ENCODE measurements at places on chromosomes 16 and 17.
A peak's percentile ranks its signal among the peaks of the same experiment; 100 is the strongest.

DNA sequence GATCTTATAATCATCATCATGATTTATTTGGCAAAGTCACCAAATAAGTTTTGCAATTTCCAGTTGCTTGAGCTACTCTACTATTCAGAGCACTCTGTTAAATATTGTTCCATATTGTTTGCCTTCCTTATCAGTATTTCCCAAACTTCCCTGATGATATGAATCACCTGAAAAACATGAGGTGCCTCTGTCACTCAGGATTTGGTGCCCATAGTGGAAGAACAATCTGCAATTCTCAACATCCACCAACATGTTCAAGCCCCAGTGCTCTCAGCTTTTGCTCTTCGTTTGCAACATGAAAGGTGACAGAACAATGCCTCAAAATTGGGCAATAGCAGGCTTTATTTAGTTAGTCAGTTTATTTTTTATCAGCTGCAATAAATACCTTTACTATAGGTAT lies 28.6 kb upstream of the WSB1 start:
- DNase-seq: no peak

GRCh38 chr16:50124769-50125168 lies 28.3 kb upstream of the TENT4B start:
- DNase-seq: no peak

GRCh38 chr17:80941171-80941570 lies 50.5 kb upstream of the CHMP6 start:
- no peak for DNase-seq

DNA sequence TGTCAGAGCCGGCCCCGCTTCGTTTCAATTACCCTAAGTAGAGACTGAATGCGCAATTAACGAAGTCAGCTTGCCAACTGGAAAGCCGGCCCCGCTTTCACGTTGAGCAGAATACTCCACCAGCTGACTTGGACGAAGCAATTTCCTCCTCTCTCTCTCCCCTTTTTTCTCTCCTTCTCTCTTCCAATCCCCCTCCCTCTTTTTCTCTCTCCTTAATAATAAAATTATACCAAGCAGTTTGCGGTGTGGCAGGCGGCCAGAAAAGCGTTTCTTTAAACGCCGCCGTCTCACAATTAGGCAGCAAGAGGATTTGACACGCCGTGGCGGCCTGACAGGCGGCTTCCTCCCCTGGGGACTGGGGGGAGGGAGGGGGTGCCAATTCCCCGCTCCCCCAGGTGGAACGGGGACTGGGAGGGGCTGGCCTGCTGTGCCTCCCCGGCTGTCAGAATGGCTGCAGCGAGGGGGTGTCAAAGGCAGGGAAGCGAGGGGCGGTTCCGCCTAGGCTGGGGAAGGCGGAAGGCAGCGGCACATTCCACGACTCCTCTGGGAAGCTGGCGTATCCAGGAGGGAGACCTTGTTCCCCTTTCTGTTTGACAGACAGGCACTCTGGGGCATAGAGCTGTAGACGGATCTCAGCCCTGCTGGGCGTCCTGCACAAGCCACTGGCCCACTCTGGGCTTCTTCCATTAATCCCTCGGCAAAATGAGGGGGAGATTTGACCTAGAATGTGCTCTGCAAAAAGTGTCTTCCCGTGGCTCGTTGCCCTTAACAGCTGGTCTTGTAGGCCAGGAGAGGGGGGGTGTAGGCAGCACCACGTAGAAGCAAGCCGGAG lies 52.7 kb downstream of the SREBF1 start:
- no peak for DNase-seq

DNA sequence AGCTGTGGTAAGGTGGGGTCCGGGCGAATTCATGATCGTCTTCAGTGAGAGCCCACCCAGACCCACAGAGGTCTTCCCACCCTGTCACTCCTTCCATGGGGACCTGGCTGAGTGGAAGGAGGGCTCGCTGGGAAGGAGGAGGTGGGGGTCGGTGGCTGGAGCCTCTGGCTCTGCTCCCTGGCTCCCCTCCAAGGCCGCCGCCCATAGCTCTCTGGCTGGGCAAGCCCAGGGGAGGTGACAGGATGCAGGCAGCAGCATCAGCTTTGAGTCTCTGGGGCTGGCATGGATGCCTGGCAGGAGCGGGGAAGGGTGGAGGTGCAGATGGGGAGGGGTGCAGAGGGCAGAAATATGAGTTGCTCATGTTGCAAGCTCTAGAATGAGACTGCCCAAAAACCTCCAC lies 147.0 kb downstream of the ENGASE start:
- no peak for DNase-seq

- no peak for DNase-seq
Observed at GRCh38 chr17:8210761-8211458, 535 bp upstream of the AURKB start.

DNA sequence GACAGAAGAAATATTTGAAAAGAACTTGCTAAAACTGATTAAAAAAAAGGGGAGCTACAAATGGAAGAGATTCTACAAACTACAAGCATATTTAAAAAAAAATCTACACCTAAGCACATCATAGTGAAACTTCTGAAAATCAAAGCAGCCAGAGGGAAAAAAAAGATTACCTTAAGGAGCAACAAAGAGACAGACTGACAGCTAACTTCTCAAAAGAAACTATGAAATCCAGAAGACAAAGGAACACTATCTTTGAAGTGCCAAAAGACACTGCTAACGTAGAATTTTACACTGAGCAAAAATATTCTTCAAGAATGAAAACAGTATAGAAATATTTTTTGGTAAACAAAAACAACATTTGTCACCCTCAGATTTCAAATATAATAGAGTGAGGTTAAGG lies 151.2 kb downstream of the MYO1D start:
- DNase-seq: no peak

- no peak for DNase-seq
Observed at GRCh38 chr17:3974138-3974687, 10.0 kb upstream of the ATP2A3 start.

DNA sequence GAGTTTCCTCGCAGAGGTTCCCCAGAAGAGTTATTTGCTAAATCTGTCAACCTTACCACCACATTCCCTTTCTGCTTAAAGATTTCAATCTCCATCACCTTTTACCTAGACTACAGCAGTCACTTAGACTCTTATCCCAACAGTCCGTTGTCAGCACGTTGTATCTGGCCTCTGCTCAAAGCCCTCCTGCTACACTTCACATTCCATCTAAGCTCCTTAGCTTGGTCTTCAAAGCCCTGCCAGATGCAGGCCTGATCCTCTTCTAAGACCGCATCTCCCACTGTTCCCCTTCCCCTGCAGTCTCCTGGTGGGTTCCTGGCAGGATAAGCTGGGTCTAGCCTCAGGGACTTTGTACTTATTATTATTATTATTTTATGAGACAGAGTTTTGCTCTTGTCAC lies 10.3 kb upstream of the SRCAP start:
- DNase-seq: no peak

DNA sequence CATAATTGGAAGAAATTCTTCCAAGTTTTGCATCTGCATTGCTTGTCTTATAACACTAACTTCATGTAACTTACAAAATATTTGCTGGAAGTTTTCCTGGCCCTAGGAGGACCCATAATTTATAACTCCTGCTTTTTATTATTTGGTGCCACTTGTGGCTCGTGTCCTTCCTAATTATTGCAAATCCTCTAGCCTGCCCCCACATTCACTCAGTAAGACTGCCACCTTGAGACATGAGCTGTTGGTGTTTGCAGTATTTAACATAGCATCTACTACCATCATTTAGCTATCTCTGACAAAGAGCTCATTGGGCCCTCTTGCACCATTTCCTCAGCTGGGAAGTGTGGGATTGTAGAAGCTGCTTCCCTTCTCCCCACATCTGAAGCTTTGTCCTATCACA lies 49.5 kb downstream of the FTO start:
- no peak for DNase-seq

GRCh38 chr16:17309510-17309909 lies 161.2 kb downstream of the XYLT1 start:
- DNase-seq: no peak

DNA sequence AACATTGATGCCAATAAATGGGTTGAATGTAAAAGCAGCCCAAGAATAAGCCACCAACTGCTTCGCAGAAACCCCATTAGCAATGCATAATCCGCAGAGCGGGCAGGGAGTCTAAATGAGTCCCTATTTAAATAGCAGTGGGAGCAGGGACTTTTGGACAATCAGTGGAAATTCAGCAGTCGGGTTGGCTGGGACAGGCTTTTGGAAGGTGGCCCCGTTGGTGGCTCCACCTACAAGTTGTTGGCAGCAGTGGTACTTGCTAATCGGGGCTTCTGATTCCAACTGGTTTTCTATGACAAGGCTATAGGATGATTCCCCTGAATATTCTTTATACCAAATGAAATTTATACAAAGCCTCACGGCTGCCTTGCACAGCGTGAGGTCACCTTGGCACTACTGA lies 86.3 kb downstream of the WDR59 start:
- no peak for DNase-seq

DNA sequence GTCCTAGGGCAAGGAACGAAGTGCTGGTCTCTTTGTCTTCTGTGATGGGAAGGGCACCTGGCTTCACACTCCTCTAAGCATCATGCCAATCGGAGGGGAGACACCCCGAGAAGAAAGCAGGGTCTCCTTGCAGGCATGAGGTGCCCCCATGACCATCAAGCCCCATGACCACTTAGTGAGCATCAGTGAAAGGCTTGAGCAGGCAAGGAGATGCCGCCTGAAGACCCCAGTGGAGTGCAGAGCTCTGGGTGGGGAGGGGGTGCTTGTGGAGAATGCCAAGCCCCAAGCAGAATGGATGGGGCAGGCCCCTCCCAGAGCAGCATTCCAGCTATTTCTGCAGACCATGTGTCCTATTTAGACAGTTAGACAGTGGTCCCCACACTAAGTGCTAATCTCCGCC lies 232.7 kb upstream of the TNRC6C start:
- DNase-seq: no peak

- no peak for DNase-seq
Observed at GRCh38 chr17:80453998-80454556, 22.3 kb downstream of the NPTX1 start.

GRCh38 chr16:48393485-48394354 lies 8.5 kb upstream of the SIAH1 start:
- peak; percentile 49 for DNase-seq

DNA sequence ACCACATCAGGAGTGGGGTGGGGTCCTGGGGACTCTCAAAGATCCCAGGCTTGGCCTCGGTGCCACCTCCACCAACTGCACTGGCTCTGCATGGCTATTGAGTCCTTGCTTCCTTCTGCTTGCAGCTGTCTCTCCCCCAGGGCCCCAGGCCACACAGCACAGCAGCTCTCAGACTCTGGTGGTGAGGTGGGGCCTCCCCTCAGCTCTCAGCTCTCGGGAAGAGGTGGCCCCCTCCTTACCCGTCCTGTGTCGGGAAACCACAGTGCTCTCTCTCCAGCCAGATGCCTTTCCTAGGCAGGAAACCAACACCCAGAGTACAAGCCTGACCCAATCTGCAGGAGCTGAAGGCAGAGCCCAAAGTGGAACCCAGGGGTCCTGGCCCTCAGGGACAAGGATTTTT lies 18.5 kb downstream of the SRCIN1 start:
- no peak for DNase-seq

- DNase-seq: no peak
Observed at GRCh38 chr17:13384626-13385025, 217.1 kb downstream of the HS3ST3A1 start.

- no peak for DNase-seq
Observed at GRCh38 chr17:78724999-78725398, 57.1 kb downstream of the CYTH1 start.

DNA sequence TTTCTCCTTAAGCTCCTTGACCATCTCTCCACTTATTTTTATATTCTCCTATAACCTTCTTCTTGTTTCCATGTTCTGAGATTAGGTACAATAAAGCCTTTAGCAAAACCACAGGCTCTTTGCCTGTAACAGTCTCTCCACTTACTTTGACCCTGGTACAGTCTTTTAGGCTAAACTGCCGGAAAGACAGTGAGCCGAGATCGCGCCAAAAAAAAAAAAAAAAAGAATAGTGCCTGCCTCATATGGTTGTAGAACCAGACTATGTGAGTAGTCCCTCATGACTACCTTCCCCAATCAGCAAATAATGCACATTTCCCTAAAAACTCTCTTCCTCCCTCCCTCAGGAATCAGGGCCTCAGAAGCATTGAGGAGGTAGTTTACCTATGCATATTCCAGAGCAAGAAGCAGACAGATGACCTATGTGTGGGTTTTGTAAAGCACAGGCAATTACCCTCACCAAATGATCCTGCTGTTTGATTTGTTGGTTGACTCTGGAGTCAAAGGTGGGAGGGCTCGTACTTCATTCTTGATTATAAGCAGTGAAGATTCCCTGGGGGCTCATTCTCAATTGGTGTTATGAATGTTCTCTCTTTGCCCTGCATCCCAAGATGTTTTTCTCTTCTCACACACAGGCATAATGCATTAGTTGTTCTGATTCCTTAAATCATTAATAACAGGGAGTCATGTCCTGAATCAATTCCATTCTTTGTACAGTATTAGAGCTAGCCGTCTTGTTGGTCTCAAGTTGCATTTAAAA lies 8.9 kb upstream of the NME1 start:
- no peak for DNase-seq

- no peak for DNase-seq
Observed at GRCh38 chr17:75081611-75082540, 5.9 kb upstream of the SLC16A5 start.

DNA sequence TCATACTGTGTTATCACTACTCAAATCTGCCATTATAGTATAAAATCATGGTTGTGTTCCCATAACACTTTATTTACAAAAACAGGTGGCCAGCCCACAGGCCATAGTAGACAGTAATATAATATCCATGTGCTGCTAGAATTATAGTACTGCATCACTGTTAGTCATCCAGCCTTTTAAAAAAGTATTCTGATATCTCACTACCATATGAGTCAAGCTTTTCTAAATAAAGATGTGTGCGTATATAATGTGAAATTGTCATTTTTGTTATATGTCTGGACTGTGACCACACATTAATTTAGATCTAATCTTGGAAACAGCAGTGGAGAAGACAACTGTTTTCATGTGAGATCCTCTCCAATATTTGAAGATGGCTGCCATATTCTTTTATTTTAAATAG lies 1049.1 kb upstream of the GOT2 start:
- DNase-seq: no peak

DNA sequence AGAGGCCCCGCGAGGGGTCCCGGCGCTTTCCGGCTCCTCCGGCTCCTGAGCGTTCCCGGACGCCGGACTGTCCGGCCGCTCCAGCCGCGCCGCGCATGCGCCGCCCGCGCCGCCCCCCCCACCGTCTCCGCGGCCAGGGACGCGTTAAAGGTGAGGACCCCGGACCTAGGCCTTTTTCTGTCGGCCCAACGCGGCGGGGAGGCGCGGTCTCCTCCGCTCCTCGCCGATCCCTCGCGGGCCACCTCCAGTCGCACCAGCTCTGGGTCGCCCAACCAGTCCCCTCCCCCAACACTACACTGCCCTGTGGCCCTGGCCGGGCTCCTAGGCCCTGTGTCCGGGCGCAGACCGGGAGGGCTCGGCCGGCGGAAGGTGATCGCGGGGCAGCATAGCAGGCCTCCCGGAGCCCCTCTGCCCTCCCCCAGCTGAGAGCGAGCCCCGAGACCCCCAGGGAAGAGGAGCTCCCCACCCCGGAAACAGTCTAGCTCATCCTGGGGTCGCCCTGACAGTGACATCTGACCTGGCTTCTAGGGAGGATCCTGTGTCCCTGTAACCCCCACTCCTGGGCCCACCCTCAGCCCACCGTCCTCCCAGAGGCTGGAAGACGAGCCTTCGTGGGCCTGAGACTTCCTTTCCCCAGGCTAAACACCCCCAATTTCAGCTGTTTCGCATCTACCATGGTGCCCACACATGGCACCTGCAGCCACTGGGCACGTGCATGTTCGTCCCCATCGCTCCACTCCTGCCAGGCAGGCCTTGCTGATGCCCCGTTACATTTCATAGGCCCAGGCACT lies 14.7 kb upstream of the BCAR1 start:
- DNase-seq: peak; percentile 31
